Posterior vena cava (tissue), 2 donors: ENCODE measurements at places on chromosomes 7 and 10.

- peak; percentile 38 for DNase-seq
Observed at GRCh38 chr10:80167471-80168161, 35.1 kb downstream of the PLAC9 start.

GRCh38 chr10:11450427-11450826 lies 161.0 kb downstream of the USP6NL start:
- no peak for DNase-seq

DNA sequence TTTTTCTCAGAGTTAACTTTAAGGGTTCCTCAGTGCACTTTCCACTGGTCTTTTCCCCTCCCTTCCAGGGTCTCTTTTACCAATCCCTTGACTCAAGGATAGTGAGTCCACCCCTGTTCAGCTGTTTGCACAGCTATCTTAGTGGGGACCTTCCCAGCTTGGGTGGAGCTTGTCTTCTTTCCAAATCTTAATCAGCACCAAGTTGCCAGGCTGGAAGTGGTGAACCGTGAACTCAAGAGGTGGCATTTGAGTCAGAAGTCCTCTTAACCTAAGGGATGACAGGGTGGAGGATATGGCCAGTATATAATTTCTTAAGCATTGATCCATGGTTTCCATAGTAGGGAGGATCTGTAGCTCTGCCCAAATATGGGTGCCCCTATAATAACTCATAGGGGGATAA lies 25.0 kb downstream of the MAPK8 start:
- DNase-seq: no peak

GRCh38 chr10:78782441-78782840 lies 286.3 kb upstream of the ZMIZ1 start:
- DNase-seq: peak; percentile 64

DNA sequence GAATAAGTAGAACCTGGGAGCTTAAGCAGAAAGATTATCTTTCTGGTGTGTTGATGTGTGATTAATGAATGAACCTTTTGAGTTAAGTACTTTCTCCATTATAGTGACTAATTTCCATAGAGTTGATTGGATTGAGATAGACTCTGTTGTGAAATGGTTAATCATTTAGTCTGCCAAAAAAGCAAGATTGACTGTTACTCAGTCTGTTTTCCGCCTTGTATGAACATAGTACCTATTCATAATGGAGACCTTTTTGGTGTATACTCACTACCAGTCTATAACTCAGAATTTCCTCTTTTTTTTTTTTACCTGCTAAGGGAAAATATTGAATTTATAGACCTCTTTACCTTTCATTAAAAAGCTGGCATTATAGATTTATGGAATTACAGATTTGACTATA lies 14.4 kb upstream of the NPVF start:
- no peak for DNase-seq

- no peak for DNase-seq
Observed at GRCh38 chr7:25908154-25908949, 243.6 kb upstream of the NFE2L3 start.

DNA sequence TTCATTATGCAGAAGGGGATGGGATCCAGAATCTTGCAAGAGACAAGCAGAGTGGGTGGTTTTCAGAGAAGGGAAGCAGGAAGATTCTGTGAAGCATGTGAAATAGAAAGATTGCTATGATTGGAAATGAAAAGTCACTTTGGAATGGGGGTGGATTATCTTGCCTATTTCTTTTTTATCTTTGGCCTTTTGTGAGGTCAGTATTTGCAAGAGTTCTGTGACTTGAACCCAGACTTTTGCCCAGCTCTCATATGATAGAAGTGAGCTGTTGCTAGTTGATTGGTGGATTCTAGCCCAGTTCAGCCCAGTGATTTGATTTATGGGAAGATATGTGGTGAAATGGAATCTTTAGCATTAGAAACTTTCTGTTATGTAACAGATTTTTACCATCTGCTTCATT lies 17.1 kb downstream of the ENTPD7 start:
- no peak for DNase-seq

GRCh38 chr7:20307119-20307518 lies 23.6 kb upstream of the ITGB8 start:
- DNase-seq: no peak

DNA sequence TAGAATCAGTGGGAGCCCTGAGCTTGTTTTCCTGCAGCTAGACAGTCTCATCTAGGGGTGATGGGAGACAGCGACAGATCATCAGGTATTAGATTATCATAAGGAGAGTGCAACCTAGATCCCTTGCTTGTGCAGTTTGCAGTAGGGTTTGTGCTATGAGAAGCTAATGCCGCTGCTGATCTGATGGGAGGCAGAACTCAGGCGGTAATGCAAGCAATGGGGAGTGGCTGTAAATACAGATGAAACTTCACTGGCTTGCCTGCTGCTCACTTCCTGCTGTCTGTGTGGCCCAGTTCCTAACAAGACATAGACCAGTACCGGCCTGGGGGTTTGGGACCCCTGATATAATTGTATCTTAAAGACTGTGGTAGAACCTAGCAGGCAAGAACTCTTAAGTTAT lies 17.6 kb downstream of the NRBF2 start:
- DNase-seq: no peak

DNA sequence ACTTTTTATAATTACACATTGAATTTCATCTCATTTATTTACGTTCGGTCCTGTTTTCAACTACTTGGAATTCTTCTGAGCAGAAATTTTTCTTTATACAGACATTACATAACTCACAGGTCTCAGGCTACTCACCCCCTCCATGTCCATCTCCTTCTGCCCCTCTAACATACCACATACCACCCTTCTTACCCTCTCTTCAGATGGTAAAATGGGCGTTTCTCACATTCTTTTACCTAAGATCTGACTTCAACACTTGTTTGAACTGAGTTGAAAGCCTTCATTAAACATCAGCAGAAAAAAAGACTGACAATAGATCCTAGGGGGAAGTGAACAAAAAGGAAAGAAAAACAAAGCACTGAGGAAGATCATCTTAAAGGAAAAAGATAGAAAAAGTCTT lies 309.7 kb downstream of the CTNNA3 start:
- no peak for DNase-seq

- DNase-seq: no peak
Observed at GRCh38 chr10:127536972-127537760, 11.9 kb upstream of the NPS start.

DNA sequence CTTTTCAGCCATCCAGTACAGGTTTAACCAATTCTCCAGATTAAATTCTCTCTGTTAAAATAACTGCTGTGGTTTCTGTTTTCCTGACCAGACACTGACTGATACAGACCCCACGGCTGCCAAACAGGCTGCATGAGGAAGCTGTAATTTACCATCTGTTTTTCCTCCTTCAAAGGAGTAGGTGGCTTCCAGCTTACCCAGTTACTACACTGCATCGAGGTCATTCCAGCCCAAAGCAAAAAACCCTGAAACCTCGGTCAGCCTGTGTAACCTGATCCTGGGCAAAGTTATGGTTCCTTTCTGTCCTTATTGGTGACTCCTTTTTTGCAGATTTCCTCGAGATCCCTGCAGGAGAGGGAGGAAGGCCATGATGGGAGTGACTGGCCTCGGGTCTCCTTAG lies 27.9 kb upstream of the LOXL4 start:
- no peak for DNase-seq

- no peak for DNase-seq
Observed at GRCh38 chr7:76300166-76300731, 2.2 kb upstream of the HSPB1 start.

DNA sequence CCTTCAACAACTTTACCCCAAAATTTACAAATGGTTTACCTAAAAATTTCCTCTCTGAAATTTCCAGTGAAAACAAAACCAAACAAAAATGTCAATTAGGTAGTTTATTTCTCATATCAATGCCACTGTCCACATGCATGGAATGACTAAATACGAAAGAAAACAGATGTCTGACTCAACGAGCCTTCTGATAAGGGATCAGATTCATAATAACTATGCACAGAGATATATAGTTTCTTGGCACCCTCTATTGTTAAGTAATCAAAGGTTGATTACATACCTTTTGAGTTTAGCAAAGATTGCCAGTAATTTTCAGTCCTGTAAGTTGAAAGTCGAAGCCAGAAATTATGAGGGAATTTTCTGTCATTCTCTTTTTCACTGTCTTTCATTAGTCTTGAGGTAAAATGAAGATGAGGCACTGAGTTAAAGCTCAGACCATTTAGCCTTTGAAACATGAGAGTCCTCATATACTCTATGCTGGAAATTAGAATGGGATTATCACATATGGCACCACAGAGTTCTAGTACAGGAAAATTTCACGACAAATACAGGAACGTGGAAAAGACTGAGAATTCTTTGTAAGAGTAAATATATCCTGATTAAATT lies 519.1 kb upstream of the ANKRD30A start:
- DNase-seq: no peak

- DNase-seq: no peak
Observed at GRCh38 chr10:120387326-120387725, 69.7 kb upstream of the PLPP4 start.

GRCh38 chr10:93352638-93353383 lies 129.3 kb downstream of the MYOF start:
- no peak for DNase-seq

- DNase-seq: no peak
Observed at GRCh38 chr10:44015702-44016500, 367.2 kb upstream of the ZNF32 start.

DNA sequence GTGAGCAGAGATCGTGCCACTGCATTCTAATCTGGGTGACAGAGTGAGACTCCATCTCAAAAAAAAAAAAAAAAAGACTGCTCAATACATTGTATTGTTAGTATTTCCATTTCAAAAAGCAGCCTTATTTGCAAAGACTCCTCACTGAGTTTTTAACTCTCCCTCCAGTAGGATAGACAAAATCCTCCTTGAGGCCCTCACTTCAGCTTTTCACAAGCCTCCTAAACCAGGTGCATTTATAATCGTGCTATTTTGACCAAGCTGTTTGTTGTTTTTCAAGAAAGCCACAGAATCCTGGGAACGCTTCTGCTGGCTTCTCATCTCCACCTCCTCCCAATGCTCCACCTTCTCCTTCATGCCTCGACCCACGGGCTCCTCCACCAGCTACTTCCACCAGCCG lies 6.3 kb upstream of the DDIT4 start:
- DNase-seq: no peak
